ENCODE measurements at places on chromosomes 7 and 10. TPM values are rescaled to one million over a fixed set of nuclear protein-coding genes. Genes with fewer than 3 reads are reported as not detected.

The AKR1C8 gene
- not detected for total RNA-seq

The HTR5A gene
- total RNA-seq = not detected

The HACD1 gene
- total RNA-seq = 20.2 TPM

The HPS1 gene
- total RNA-seq = 41.5 TPM

Data from nasal cavity respiratory epithelium epithelial cell of viscerocranial mucosa (primary cell).